ENCODE measurements at places on chromosomes 12 and 14.

- no peak for DNase-seq
Measured at GRCh38 chr14:90578283-90578985, 181.6 kb downstream of the CALM1 start.

DNA sequence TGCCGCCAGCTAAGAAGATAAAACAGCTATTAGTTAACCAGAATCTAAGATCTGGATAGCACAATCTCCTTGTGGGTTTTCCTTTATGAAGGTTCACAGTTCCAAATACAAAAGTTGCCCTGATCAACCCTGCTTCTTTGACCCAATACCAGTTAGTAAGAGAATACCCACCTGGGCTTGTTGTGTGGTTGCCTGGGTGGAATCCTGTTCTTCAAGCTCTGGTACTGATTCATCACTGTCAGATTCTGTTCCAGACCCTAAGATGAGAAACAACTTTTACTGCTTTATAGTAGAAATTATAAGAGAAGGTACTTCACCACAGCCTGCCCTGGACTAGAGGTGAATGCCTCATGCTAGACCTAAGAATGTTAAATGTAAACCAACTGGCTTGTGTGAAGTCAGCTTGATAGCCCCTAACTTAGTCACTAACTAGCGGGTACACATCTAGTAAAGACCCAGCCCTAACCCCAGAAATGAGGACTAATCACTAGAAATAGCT, 10.6 kb downstream of the NACA start:
- DNase-seq: no peak

DNA sequence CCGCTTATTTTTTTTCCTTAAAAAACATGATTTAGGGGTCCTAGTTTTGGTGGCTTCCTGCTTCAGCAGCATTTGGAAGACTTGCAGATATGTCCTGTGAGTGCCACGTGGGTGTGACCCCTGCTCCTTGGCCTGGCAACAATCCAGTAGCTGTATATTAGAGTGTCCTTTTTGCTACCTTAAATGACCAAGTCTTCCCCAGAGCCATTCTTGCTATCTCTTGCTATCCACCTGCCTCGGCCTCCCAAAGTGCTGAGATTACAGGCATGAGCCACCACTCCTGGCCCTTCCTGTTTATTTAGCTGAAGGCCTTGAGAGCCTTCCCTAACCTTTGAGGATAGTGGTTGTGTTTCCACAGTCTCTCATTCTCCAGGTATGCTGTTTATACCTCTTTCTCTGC, 17.0 kb downstream of the TPCN1 start:
- DNase-seq: no peak

DNA sequence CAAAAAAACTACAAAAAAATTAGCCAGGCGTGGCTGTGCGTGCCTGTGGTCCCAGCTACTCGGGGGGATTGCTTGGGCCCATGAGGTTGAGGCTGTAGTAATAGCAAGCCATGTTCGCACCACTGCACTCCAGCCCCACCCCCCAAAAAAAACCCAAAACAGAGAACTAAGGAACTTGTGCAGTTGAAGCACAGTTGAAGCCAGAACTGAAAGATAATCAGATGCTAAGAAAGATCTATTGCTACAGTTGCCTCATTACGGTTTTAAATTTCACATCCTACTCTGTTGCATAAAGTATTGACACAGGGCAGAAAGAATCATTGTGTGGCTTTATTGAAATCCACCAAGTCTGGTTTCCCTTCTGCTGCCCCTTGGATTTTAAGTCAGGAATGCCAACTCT, 3.8 kb downstream of the CS start:
- no peak for DNase-seq

- DNase-seq: no peak
Measured at GRCh38 chr14:95835121-95835730, 41.4 kb upstream of the TUNAR start.

GRCh38 chr12:42299392-42300308, 26.2 kb downstream of the ZCRB1 start:
- no peak for DNase-seq

GRCh38 chr12:104285740-104286515, 17.6 kb upstream of the EID3 start:
- DNase-seq: no peak

- DNase-seq: no peak
Measured at GRCh38 chr12:93094988-93095737, 166.1 kb upstream of the EEA1 start.

DNA sequence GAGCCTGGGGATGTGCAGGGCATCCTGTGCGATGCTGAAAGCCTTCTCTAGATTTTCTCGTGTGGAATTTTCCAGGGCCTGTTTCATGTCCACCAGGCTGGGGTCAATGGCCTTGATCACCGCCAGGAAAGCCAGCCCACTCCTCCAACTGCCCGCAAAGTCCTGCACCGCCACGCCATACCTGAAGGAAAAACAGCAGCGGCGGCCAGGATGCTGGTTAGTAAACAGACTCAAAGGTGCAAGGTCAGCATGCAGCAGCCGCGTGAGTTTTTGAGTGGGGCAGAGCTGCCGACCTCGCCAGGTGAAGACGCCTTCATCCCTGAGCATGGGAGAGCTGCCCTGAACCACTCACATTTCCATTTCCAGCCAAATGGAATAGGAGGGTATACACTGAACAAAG, 53.4 kb upstream of the DICER1 start:
- DNase-seq: no peak

GRCh38 chr12:28212182-28212581, 21.9 kb downstream of the CCDC91 start:
- DNase-seq: no peak

- DNase-seq: no peak
Measured at GRCh38 chr14:57530571-57530970, 36.9 kb upstream of the CCDC198 start.

- no peak for DNase-seq
Measured at GRCh38 chr14:19823178-19823577, 19.6 kb downstream of the OR4N2 start.

- DNase-seq: no peak
Measured at GRCh38 chr12:80491166-80491565, 47.1 kb downstream of the PTPRQ start.

GRCh38 chr12:66648033-66648735, 30.7 kb downstream of the GRIP1 start:
- peak; percentile 86 for DNase-seq

DNA sequence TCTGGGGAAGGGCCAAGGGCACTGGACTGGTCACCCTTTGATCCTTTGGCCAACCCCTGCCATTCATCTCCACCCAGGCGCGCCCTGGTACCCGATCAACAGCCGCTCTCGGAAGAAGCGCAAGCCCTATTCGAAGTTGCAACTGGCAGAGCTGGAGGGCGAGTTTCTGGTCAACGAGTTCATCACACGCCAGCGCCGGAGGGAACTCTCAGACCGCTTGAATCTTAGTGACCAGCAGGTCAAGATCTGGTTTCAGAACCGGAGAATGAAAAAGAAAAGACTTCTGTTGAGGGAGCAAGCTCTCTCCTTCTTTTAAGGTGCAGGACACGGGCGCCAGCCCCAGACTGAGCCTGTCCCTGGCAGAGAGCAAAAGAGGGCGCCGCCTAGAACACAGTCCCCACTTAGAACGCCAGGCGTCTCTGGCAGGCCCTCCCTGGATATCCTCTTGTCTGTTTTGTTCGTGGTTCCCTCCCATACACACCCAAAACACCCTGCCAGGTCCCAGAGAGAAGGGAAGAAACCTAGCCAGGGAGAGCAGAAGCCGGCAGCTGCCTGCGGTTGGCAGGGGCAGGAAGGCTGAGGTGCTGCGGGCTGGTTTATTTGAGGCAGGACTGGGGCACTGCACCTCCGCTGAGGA, 1.7 kb downstream of the HOXC12 start:
- DNase-seq: no peak

DNA sequence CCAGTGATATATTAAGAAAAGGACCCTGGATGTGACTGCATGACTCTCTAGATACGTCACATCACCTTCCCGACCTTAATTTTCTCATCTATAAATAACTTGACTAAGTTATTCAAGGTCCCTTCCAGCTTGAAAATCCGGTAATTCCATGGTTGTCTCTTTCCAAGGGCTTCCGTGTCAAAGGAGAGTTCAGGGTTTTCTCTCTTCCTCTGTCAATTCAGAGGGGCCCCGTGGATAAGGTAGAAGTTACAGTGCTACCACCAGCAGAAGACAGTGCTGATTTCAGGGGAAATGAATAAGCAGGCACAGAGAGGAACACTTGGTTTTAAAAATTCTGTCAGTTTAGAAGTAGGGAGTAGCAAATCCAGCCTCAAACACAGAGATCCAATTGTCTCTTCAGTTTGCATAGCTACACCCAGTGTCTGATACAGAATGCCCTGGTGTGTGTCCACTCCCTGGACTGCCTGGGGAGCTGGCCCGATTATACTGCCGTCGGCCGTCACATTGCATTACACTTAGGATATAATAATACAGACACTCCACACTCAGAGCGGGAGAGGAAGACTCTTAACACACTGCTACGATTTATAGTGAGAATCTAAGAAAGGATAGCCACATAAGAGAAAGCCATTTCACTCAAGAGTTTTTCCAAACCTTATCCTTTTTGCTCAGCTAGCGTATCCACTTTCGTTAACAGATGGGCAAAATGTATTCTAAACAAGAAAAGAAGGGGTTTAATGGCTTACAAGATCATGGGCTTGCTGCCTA, 54.7 kb upstream of the GTF2A1 start:
- DNase-seq: no peak

- DNase-seq: peak; percentile 80
Measured at GRCh38 chr14:68140076-68140741, 320.6 kb downstream of the RAD51B start.

GRCh38 chr12:75646329-75647210, 135.2 kb upstream of the KRR1 start:
- no peak for DNase-seq

DNA sequence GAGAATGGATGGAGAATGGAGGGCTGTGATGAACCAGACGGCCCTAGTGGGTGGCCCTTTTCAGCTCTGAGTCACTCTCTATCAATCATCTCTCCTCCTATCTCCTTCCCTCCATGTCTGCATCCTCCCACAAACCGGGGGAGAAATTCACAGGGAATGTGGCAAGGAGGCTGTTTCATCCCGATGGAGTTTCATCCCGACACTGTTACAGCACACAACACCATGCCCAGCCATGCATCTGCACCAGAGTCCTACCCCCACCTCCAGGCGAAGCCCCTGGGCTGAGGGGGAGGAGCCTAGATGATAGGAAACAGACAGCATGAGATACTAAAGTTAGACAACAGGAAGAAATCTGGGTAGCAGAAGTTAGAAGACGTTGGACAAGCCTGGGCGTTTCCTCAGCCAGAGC, 20.8 kb downstream of the SLC8B1 start:
- DNase-seq: no peak

- DNase-seq: no peak
Measured at GRCh38 chr12:126989532-126989931, 1277.4 kb upstream of the TMEM132C start.

- DNase-seq: no peak
Measured at GRCh38 chr12:92502417-92503028, 200.3 kb upstream of the PLEKHG7 start.

GRCh38 chr12:108414021-108414420, 74.9 kb upstream of the CMKLR1 start:
- DNase-seq: no peak

DNA sequence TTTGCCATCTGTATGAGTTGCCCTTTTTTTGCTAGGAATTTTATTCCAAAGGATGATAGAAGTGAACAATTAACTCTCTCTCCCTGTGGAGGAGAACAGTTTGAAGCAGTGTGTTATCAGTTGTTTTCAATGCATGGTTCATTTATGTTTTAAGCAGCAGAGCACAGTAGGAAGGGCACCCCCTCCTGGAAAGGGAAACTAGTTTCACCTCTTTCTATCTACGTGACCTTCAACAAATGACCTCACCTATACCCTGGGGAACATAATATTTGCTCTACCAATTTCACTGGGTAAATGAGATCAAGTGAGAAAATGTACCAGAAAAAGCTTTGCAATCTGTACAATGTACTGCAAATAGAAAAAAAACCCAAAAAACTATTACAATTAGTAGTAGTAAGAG, 5.4 kb upstream of the DCP1B start:
- DNase-seq: no peak

DNA sequence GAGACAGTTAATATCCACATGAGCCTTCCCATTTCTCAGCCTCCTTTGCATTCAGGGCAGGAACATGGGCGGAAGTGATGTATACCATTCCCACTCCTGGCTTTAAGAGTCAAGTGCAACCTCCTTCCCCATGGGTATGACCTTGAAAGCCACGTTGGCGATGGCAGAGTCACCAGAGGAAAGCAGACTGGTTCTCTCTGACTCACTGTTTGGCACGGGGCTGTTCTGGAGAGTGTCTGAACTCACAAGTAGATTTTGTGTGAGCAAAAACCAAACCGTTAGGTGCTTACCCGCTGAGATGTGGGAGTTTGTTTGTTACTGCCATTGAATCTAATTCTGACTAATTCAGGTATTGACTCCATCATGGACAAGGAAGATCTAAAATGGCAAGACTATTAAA, 36.7 kb upstream of the PZP start:
- no peak for DNase-seq

- no peak for DNase-seq
Measured at GRCh38 chr12:51970904-51971646, 19.6 kb downstream of the ACVR1B start.

- DNase-seq: no peak
Measured at GRCh38 chr12:62575036-62575435, 108.4 kb downstream of the MON2 start.

- DNase-seq: peak; percentile 26
Measured at GRCh38 chr14:79842270-79842669, 369.0 kb downstream of the DIO2 start.

- no peak for DNase-seq
Measured at GRCh38 chr14:23530375-23531055, 21.1 kb downstream of the ZFHX2 start.

DNA sequence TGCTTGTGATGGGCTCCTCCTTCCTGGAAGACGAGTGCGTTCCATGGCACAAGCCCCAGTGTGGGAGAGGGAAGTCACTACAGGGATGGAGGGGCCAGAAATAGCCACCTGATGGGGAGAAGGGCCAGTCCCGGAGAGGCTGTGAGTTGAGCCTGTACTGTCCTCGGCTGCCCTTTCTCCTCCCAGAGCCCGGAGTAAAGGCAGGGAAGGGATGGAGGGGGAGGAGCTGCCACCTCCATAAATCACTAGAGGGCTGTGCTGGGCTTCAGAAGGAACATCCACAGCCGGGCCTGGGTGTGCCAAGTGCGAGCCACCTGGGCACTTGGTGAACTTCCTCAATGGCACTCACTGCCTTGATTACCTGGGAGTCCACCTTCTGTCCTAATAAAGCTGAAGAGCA, 110.1 kb downstream of the RBM19 start:
- no peak for DNase-seq

- DNase-seq: peak; percentile 28
Measured at GRCh38 chr12:66633676-66634075, 45.2 kb downstream of the GRIP1 start.

- DNase-seq: no peak
Measured at GRCh38 chr14:92407410-92407809, 84.4 kb downstream of the SLC24A4 start.

GRCh38 chr12:46983959-46984841, 95.2 kb upstream of the PCED1B start:
- peak; percentile 11 for DNase-seq

DNA sequence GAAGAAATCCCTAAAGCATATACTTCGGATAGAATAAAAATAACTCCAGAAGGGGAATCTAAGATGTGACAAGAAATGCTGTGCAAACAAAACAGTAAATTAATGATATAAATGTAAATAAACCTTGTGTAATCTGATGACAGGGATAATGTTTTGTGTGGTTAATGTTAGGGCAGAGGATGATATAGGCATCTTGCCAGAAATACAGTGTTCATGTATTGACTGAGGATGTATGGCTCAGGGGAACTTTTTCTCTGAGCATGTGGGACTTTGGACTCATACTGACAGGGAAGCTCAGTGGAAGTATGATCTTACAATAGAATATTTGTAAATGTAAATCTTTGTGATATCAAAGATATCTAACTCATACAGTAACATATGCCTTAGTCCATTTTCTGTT, 420.2 kb downstream of the TMTC2 start:
- no peak for DNase-seq

All from NCI-H446 treated with DMSO at 0.1 percent for 48 hours (cell line).